ENCODE measurements at places on chromosomes 12 and 14.

DNA sequence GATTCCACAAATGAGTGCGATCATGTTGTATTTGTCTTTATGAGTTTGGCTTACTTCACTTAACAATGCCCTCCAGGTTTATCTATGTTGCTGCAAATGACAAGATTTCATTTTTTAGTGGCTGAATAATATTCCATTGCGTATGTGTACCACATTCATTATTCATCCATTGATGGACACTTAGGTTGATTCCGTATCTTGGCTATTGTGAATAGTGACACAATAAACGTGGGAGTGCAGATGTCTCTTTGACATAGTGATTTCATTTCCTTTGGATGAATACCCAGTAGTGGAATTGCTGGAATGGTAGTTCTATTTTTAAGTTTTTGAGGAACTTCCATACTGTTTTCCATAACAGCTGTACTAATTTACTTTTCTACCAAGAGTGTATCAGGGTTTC, 23.5 kb downstream of the AKAP6 start:
- DNase-seq: no peak

DNA sequence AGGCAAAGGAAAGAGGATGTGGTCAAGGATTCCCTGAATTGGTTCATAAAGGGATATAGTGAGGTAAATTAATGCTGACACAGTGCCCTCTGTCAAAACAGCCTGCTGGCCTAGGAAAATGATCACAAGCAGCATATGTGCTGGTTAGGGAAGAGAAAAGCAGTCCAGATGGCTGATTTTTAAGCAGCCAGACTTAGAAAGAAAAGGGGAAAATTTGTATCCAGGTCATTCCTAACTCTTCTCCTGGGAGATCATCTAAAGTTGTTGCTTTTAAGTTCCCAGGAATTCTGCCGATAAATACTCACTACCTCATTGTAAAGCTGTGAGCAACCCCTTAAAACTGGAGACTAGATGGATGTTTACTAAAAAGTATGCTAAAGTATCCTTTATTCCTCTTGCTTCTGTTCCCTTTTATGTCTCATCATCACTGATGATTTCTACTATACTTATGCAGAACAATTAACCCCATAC, 46.4 kb upstream of the CNOT2 start:
- DNase-seq: no peak

GRCh38 chr12:89840162-89840922, 131.7 kb upstream of the ATP2B1 start:
- no peak for DNase-seq

DNA sequence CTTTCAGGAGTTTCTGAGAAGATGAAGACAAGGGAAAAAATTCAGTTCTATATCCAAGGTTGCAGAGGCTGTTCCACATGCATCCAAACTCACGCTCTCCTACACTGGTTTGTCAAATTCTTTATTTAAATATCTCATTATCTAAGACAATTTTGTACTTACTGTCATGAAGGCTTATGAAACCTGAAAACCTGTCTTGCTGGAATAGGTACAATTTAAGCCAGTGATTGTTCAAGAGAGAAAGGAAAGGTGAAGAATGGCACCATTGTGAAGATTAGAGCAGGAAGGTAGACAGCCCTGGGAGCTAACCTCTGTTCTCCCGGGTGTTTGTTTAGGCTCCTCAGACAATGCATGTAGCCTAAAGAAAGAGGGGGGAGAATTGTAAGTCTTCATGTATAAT, 315.1 kb upstream of the PRKD1 start:
- no peak for DNase-seq

DNA sequence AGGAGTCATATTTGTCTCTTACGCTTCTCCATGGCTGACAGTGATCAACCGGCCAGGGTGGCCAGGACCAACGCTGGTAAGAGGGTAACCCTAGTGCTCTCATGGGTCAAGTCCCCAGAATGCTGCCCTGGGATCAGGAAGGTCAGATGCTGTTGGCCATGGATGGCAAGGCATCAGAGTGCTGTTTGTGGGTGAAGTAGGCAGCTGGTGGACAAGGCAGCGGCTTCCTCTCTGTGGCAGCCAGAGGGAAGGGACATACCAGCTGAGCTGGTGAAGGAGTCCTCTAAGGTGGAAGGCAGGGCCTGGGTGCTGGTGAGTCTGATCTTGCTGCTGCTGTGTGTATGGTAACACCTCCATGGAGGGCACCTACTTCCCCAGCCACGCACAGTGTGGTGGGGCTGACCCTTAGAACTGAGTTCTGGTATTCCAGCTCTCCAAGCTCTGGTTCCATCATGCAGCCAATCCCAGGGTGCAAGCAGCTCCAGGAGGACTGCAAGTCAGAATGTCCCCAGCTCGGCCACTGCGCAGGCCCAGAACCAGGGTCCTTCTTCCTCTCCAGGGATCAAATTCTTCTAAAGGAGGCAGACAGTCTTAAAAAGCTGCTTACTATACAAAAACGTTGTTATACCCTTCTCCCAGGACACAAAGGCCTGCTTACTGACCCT, 13.4 kb upstream of the SMOC1 start:
- no peak for DNase-seq

- DNase-seq: no peak
Observed at GRCh38 chr14:81095539-81095938, 125.2 kb downstream of the GTF2A1 start.

- DNase-seq: no peak
Observed at GRCh38 chr12:123546281-123546680, 12.8 kb upstream of the RILPL1 start.

GRCh38 chr12:114335607-114336006, 70.3 kb downstream of the TBX5 start:
- DNase-seq: no peak

GRCh38 chr12:27396216-27396815, 50.2 kb upstream of the SMCO2 start:
- DNase-seq: no peak

- peak; percentile 24 for DNase-seq
Observed at GRCh38 chr14:69129264-69129880, 23.5 kb downstream of the DCAF5 start.

DNA sequence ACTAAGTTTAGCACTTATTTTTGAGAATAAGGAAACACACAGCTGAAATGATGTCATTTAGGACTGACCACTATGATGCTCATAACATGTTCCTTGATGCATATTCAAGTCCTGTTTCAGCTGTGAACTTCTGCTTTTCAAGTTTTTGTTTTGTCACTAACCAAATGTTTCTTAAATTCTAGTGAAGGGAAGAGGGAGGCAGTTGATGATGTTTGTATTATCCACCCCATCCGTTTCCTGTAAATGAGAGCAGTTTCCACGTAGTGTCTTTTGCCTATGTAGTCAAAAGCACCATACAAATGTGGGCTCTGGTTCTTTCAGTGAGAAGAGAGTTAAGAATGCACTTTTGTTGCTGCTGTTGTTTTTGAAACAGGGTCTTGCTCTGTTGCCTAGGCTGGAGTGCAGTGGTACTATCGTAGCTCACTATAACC, 491.8 kb downstream of the PCNX1 start:
- DNase-seq: no peak

DNA sequence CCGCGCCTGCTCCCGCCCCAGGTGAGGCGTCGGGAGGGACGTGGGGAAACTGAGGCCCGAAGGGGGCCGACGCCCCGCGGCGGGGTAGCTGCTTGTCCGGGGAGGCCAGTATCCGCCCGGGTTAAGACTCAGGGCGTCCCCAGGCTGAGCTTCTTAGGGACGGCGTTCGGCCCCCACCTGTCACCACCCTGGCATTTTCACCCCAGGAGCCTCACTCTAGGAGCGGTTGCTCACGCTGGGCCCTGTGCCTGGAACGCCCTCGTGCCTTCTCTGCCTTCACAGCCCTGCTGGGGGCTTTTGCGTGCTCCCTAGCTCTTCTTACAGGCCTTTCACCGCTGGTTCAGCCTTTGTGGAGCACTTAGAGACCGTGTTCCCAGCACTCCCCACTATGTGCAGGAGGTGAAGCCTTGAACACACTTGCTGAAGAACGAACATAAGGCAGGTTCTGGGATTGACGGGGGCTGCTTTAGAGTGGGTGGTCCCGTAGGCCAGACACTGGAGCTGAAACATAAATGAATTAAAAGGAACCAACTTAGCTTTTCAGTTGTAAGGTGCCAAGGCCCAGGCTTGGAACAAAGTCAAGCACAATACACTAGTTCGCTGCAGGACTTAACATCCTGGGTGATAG, 601 bp downstream of the ZNF839 start:
- DNase-seq: no peak

DNA sequence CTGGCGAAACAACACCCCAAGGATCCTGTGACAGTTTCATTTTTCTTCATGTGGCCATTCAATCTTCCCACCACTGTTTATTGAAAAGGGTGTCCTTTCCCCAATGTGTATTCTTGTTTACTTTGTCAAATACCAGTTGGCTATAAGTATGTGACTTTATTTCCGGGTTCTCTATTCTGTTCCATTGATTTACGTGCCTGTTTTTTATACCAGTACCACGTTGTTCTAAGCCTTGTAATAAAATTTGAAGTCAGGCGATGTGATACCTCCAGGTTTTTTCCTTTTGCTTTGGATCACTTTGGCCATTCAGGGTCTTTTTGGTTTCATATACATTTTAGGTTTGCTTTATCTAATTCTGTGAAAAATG, 9.1 kb upstream of the MGAT4C start:
- DNase-seq: no peak

DNA sequence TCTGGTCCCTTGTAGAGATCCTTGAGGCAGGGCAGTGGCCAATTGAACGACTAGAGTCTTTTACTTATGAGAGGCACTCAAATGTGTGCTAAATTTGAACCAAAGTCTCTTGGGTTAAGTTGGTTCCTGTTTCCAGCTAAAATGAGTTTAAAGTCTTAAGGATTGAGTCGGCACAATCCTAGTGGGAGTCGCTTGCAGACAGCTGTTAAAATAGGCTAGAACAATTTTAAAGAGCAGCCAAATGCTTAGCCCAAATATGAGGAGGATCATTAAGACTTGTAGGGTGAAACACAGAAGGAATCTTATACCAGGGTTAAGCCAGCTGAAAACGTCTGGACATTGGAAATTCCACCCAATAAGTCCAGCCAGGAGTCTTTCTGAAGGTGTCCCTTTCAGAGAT, 216.1 kb downstream of the NUBPL start:
- no peak for DNase-seq

- peak; percentile 56 for DNase-seq
Observed at GRCh38 chr12:100404769-100405407, 48.0 kb downstream of the SLC17A8 start.

- DNase-seq: no peak
Observed at GRCh38 chr12:66999141-66999540, 270.0 kb upstream of the CAND1 start.

GRCh38 chr12:104106965-104107364, 31.0 kb downstream of the NFYB start:
- no peak for DNase-seq

DNA sequence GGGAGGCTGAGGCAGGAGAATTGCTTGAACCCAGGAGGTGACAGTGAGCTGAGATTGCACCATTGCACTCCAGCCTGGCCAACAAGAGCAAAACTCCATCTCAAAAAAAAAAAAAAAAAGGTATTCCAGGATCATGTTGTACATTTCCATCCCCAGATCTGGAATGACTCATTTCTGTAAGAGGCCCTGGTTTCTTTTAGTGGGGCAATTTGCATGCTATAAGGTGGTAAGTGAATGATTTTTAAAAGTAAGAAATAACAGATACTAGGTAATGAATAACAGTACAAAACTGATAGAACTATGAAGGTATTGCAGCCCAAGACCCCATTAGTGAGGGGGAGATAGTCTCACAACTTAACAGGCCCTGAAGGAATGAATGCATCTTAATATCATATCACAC, 17.7 kb upstream of the ADCK1 start:
- DNase-seq: no peak
